ENCODE measurements at places on chromosomes 5 and 9.

DNA sequence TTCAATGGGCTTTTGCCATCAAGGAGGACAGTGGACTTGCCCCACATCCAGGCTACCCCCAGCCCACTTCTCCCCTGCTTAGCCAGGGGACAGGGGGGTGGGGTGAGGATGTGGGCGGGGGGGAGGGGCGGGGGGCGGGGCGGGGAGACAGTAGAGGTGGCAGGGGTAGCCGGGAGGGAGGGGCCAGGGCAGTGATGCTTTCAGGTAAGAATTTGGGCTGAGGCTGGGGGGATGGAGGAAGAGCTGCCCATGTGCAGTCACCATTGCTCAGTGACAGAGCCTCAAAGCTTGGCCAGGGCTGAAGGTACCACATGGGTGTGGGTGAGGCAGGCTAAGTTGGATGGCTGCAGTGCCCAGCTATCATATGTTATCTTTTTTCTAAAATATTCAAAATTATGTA, 40.7 kb upstream of the HNRNPA0 start:
- no peak for DNase-seq

DNA sequence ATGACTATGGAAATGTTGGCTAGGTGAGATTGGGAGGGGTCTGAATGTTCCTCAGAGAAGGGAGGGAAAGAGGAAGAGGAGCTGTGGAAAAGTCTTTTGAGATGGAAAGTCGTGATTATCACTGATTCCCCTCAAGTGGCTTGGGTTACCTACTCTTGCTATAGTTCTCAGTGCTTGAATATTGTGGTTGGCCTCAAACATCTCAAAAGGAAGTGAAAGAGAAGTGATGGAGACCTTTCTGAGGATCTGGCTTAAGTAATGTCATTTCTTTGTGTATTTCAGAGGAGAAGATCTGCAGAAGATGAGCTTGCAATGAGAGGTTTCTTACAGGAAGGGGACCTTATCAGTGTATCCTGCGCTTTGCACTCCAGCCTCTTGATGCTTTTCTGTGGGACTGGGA, 5.5 kb downstream of the EXOSC2 start:
- no peak for DNase-seq

DNA sequence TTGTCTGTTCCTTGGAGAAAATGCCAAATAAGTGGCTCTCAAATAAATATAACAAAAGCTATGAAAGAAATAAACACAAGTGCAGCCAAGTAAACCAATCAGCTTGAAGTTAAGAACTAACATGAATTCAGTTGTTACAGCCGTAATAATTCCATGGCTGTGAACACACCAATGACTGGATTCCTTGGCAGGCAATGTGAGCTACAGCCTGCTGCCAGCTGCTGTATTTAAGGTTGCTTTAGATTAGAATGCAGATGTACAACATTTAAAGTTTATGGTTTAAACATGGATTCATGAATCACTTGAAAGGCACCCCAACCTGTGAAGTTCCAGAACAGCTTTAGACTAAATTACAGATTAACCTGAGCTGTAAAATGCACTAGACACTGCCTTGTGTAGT, 626.4 kb upstream of the SEMA6A start:
- no peak for DNase-seq

DNA sequence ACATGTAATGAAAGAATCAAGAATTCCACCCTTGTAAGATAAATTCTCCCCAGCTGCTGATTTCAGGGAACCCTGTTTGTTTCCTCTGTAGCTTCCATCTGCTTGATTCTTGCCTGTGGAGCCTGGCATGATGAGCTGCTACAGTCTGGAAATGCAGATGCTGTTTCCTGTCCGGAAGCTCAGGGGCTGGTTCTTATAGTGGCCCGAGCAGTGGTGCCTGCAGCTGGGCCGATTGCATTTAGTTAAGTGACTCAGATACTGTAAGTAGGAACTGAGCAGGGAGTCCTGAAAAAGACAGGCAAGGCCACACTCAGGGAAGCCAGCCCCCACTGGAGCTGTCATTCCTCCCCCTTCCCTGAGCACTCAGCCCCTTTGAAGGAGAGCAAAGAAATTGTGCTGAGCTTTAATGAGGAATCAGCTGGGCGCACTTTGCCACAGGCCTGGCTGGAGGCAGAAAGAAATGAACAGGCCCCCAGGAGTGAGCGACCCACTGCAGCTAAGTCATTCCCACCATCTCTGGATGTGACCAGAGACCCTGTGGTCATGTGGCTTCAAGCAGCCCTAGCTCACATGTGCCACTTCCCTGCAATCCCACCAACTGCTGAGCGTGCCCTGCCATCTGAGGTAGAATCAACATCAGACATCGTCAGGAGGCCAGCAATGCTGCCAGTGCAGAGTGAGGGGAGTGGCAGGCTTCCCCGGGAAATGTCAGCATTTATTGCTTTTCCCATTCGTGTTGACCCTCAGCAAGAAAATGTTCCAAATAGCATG, 206.0 kb upstream of the WWC1 start:
- DNase-seq, result no peak

DNA sequence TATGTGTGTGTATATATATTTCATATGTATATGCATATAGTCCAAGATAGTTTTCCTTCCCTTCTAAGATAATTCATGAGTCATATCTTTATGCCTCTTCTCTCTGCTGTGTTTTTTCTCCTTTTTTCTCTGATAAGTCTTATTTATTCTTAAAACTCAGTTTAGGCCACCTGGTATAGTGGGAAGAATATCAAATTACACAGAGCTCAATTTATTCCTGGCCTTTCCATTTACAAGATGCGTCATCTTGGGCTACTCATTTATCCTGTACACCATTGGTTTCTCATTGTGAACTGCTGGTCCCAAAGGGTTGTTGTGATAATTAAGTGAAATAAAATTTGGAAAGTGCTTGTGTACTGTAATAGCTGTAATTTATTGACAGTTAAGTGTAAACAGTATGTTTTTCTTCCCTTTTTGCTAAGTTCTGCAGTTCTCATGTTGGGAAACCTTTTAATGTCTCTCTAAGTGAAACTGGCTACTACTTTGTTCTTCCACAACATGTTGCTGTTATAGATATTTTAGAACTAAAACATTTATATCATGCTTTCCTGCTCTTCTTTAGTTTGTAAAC, 19.4 kb downstream of the CCDC171 start:
- DNase-seq, result peak; percentile 90

DNA sequence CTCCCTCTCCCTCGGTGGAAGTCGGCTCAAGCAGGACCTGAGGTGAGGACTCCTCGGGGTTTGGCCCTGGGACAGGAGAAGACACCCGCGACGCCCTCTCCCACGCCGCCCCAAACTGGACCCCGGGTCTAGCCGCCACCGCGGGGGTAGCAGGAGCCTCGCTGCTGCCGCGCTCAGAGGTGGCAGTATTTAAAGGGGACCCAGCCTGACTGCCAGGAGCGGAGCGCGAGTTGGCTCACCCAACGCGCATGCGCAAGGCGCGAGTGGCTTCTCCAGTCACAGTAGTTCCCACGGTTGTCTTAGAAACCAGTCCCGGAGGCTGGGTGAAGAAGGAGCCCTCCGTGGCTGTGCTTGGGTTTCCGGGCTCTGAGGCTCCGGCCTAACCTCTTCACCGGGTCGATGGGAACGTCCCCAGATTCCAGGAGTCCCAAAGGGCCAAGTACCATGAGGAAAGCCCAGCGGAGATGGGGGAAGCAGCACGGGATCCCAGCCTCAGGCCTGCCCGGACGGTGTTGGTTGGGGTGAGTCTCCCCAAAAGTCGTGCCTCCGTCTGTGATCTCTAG, 477.8 kb downstream of the SPATA31A7 start:
- no peak for DNase-seq

- no peak for DNase-seq
Measured at GRCh38 chr9:35598866-35599590, 6.0 kb upstream of the TESK1 start.

DNA sequence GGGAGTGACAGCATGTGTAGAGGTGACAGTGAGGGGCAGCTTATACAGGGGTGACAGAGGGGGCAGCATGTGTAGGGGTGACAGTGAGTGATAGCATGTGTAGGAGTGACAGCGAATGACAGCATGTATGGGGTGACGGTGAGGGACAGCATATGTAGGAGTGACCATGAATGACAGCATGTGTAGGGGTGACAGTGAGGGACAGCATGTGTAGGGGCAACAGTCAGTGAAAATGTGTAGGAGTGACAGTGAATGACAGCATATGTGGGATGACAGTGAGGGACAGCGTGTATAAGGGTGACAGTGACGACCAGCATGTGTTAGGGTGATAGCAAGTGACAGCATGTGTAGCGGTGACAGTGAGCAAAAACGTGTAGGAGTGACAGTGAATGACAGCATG, 9.4 kb upstream of the GAPT start:
- DNase-seq, result no peak

DNA sequence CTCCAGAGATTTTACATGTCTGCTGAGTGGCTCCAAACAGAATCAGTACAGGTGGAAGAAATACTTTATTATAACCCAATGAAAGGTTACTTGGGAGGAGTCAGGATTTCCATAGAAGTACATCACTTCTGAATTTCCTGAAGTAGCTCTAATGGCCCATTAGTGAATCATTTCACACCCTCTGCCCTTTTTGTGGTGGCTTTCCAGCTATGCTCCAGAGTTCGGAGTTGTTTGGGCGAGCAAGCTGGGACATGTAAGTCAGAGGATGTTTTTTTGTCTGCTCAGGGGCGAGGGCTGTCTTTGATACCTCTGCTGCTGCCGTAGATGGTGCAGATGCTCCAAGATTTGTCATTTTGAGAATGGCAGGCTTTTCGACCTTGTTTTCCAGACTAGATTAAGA, 226.1 kb downstream of the GOLPH3 start:
- DNase-seq, result no peak

DNA sequence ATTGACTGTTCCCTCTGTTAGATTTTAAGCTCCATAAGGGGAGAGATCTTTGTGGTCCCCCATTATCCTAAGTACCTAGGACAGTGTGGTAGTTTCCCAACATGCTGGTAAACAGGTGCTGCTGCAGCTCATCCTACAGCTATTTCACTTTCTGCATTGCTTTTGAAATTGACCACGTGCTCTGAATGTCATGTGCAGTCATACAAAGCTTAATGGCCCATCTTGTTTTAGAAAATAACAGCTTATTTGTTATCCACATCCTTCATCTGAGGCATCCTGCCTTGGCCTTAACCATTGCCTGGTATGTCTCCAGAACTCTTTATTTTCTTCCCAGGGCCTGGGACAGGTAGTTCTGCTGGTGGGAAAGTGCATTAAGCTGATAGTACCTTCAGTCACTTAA, 14.7 kb downstream of the PIK3R1 start:
- no peak for DNase-seq

DNA sequence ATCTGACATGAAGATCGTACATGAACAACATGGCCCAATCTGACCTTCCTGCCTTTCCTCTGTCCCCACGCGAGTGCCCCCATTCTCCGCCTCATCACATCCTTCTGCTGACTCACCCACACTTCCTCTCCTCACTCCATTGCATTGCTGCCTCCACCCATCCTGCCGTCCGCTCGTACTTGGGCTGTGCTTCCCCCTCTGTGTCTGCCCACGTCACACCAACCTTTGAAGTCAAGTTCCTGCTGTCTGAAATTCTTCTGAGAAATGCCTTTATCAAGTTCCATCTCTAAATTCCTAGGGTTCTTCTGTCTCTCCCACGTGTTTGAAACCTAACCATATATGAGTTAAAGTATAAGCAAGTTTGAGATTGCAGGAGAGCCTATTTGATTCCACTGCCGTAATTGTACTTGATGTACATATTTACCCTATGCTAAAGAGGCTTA, 18.0 kb upstream of the STARD4 start:
- no peak for DNase-seq

DNA sequence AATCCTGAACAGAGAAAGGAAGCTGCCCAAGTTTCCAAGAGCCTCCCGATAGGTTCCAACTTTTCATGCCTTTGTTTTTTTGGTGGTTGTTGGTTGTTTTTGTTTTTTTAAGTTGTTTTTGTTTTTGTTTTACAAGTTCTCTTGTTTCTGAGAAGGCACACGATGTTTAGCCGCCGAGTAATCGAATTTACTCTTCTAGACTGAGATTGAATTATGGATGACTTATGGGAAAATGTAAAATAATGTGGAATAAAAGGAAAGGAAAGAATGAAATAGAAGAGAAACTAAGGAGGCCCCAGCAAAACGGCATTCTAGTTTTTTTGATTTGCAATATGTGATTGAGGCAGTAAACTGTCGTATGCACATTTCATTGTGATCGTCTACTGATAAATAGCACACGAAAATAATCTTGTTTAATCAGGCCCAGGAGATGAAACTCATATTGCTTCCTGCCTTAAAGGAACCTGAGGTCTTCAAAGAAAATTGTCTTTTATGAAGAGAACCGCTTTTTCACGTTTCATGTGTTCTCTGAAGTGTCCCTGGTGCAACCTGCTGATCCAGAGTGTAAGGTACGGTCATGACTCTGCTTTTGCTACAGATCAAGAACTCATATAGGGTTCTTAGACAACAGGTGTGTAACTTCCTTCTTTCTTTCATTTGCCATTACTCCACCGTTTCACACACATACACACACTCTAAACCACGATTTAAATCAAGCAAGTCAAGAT, 1.3 kb upstream of the GNAQ start:
- DNase-seq, result no peak

GRCh38 chr9:78298046-78298765, 1.3 kb downstream of the PSAT1 start:
- DNase-seq, result no peak

DNA sequence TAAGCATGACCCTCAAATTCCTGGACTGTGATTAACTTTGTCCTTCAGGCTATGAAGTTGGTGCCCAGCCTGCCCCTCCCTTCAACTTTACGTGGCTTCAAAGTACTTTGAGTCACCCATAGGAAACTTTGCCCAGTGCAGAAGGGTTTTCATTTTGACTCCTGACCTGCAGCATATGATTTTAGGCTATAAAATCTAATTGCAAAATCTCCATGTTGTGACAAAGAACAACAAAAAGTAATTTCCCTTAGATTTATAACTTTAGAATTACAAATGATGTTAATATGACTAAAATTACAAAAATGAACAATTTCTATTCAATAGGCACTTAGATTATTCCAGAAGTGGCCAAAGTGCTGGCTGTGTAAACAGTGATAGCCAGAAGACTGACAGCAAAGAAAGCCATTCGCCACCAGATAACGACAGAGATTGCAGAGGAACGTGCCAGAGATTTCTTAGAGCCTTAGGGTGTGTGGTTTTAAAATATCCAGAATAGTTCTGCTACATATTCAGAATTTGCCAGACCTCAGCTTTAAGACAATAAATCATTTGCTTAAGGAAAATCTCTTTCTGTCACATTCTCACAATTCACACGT, 197.4 kb downstream of the SEMA5A start:
- DNase-seq, result no peak

- no peak for DNase-seq
Measured at GRCh38 chr5:77180167-77181081, 30.1 kb upstream of the PDE8B start.

DNA sequence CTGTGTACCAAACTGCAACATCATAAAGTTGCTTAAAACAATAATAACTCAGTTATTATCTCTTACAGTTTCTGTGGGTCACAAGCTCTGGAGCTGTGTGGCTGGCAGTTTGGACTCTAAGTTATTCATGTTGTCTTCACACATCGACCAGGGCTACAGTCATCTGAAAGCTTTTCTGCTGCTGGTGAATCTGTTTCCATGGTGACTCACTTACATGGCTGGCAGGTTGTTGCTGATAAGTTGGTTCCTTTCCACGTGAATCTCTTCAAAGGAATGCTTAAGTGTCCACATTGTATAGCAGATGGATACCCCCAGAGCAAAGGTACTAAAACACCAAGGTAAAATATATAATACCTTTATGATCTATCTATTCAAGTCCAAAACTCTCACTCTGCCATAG, 44.8 kb upstream of the CYLC2 start:
- DNase-seq, result no peak
